ENCODE measurements at places on chromosomes 3 and 15. TPM values are rescaled to one million over a fixed set of nuclear protein-coding genes. Genes with fewer than 3 reads are reported as not detected.

Gene MYL3
- total RNA-seq: not detected

Gene CLRN1
- not detected for total RNA-seq

Gene TPRG1
- total RNA-seq: not detected

Gene QTRT2
- 42.8 TPM for total RNA-seq

Gene CFAP20DC
- total RNA-seq: 1.9 TPM

GRCh38 chr3:109095166-109095565, 22.8 kb downstream of the MORC1 start:
- no peak for DNase-seq
- no peaks in the 10 kb centered on the region for H3K36me3 ChIP-seq
- H3K27ac ChIP-seq: no peak overlapping the region
- no peaks in the 10 kb centered on the region for H3K4me1 ChIP-seq

GRCh38 chr15:67114846-67115585, 49.6 kb downstream of the SMAD3 start:
- H3K27ac ChIP-seq: no peak overlapping the region
- H3K27me3 ChIP-seq: no peaks in the 10 kb centered on the region
- no peak overlapping the region for H3K4me3 ChIP-seq

GRCh38 chr15:100022806-100023205, 289.6 kb upstream of the LYSMD4 start:
- no peak for DNase-seq
- no peaks in the 10 kb centered on the region for H3K27me3 ChIP-seq
- H3K36me3 ChIP-seq: no peaks in the 10 kb centered on the region
- H3K4me3 ChIP-seq: no peak overlapping the region
- no peaks in the 10 kb centered on the region for H3K4me1 ChIP-seq
- no peak overlapping the region for H3K27ac ChIP-seq

GRCh38 chr15:42392309-42393024, 33.2 kb downstream of the CAPN3 start:
- H3K4me1 ChIP-seq: no peaks in the 10 kb centered on the region
- no peak overlapping the region for H3K4me3 ChIP-seq
- DNase-seq: no peak

DNA sequence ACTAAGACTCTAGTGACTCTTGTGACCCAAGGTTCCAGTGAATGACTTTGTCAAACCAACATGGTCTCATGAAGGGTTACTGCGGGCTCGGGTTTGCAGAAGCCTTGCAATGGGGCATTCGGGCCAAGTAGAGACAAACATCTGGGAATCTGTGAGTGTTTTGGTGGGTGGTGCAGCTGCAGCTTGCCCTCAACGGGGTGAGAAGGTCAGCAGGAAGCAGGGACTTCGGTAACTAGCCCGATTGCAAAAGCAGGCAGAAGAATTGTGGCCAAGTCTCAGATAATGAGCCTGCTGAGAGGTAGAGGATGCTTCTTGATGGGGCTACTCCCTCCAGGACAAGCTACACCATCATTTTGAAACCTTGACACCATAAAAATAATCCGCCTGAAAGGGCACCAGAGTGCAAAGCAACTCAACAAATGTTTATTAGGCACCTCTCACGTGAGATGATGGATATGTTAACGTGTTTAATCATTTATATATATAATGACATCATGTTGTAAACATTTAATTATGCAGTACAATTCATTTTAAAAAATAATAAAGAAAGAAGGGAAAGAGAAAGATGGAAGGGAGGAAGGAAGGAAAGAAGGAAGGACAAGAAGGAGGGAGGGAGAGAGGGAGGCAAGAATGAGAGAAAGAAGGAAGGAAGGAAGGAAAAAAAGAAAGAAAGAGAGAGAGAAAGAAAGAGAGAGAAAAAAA, 263.9 kb upstream of the IGF1R start:
- H3K4me3 ChIP-seq: no peak overlapping the region
- DNase-seq: no peak
- no peak overlapping the region for H3K27ac ChIP-seq
- no peaks in the 10 kb centered on the region for H3K36me3 ChIP-seq

GRCh38 chr3:140770977-140771667, 93.3 kb downstream of the TRIM42 start:
- H3K4me3 ChIP-seq: no peak overlapping the region
- no peaks in the 10 kb centered on the region for H3K36me3 ChIP-seq
- H3K4me1 ChIP-seq: no peaks in the 10 kb centered on the region
- no peak for DNase-seq
- no peaks in the 10 kb centered on the region for H3K27me3 ChIP-seq
- no peak overlapping the region for H3K27ac ChIP-seq

- H3K27ac ChIP-seq: no peak overlapping the region
- H3K4me1 ChIP-seq: peaks cover 38% of the 10 kb centered on the region
- H3K4me3 ChIP-seq: no peak overlapping the region
- DNase-seq: peak; percentile 26
- H3K27me3 ChIP-seq: no peaks in the 10 kb centered on the region
- no peaks in the 10 kb centered on the region for H3K36me3 ChIP-seq
Observed at GRCh38 chr15:63940966-63941620, 105.2 kb downstream of the DAPK2 start.

- no peak overlapping the region for H3K27ac ChIP-seq
- peaks cover 2% of the 10 kb centered on the region for H3K36me3 ChIP-seq
- H3K27me3 ChIP-seq: no peaks in the 10 kb centered on the region
Observed at GRCh38 chr15:40471105-40471807, 472 bp downstream of the CHST14 start.

GRCh38 chr3:195219351-195220230, 51.4 kb downstream of the XXYLT1 start:
- DNase-seq: no peak
- no peaks in the 10 kb centered on the region for H3K36me3 ChIP-seq
- H3K4me1 ChIP-seq: peaks cover 30% of the 10 kb centered on the region
- no peaks in the 10 kb centered on the region for H3K27me3 ChIP-seq
- no peak overlapping the region for H3K27ac ChIP-seq
- H3K4me3 ChIP-seq: no peak overlapping the region

- no peaks in the 10 kb centered on the region for H3K4me1 ChIP-seq
- no peak overlapping the region for H3K27ac ChIP-seq
- no peaks in the 10 kb centered on the region for H3K27me3 ChIP-seq
- H3K36me3 ChIP-seq: no peaks in the 10 kb centered on the region
- no peak overlapping the region for H3K4me3 ChIP-seq
- DNase-seq: no peak
Observed at GRCh38 chr3:14244521-14245247, 66.1 kb downstream of the LSM3 start.

All from endothelial cell of umbilical vein (primary cell).